Hepatocyte (in vitro differentiated cells): ENCODE measurements at places on chromosomes 1 and 21. TPM values are rescaled to one million over a fixed set of nuclear protein-coding genes. Genes with fewer than 3 reads are reported as not detected.
A peak's percentile ranks its signal among the peaks of the same experiment; 100 is the strongest.

The SEC16B gene
- 6.5 and 9.1 TPM in 2 replicates for polyA plus RNA-seq

DNA sequence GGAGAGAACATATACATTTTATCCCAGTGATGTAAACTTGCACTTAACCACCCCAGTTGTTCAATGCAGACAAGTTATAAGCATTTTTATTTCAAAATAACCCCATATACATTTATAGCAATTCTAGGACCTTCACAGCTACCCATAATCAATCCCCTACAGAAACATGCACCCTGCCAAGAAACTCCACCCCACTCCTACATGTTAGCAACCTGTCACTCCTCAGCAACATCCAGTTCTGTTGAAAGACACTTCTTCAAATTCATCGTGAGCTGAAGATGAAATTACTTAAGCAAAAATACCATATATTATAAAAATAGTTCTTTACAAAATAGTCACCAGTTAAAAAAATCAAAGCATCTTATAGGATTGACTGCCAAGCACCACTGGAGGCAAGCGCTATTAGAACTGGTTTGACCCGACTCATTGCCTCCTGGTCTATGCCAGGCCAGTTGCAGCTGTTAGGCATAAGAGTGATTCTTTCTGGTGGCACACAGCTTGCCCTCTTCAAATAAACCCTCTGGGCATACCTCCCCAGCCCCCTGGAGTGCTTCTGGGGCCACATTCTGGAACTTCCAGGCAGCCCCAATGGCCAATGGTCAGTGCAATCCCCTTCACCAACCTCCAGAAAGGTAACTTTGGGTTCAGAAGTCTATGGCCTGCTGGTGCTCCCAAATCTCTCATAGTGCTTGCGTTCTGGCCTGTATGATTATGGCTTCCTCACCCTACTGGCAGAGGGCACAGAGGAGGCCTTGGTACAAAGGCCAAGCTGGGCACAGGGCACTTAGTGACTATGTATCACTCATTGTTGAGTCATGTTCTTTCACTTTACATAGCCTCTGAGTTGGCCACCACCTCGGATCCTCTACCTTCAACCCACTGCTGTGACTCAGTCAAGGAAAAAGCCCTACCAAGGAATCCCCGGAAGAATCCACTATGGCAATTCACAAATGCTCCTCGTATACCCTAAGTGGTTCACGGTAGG, 72.2 kb upstream of the RALGPS2 start:
- no peak for DNase-seq

- no peak for DNase-seq
Observed at GRCh38 chr1:109654519-109654918, 1.4 kb upstream of the GSTM4 start.

DNA sequence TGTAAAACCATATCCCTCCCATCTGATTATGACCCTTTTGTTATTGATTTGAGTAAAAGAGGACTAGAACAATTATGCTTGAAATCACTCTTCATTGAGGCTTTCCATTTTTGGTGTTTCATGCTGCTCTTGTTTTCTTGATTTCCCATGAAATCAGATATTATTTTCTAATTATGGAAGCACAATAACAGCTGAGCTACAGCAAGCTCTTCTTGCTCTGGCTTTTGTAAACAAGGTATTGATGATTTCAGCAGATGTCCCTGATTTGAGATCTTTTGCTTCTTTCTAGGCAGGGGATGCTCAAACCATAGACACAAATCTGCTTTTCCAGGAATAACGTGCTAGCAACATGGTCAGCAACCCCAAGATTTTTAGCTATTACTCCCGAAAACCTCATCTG, 607.8 kb downstream of the NCAM2 start:
- no peak for DNase-seq

The CPTP gene
- polyA plus RNA-seq: 43.2 and 45.6 TPM in 2 replicates

The ABCD3 gene
- 42.2 and 50.7 TPM in 2 replicates for polyA plus RNA-seq

The DDX20 gene
- 6.7 and 7.7 TPM in 2 replicates for polyA plus RNA-seq

DNA sequence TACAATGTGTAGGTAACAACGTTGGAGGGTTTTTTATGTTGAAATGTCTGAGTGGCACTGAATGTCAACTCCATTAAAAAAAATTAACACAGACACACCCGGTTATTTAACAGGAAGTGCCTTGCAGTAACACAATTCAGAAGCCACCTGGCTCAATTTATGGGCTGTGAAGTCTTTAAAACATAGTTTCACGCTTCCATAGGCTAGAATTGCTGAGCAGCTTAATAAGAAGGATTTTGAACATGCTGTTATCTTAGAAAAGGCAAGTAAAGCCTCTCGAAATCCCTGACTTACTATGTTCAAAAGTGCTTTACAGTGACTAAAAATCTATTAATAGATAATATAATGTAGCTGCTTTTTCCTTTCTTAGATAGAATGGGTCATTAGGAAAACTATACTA, 19.7 kb downstream of the SRSF4 start:
- no peak for DNase-seq

DNA sequence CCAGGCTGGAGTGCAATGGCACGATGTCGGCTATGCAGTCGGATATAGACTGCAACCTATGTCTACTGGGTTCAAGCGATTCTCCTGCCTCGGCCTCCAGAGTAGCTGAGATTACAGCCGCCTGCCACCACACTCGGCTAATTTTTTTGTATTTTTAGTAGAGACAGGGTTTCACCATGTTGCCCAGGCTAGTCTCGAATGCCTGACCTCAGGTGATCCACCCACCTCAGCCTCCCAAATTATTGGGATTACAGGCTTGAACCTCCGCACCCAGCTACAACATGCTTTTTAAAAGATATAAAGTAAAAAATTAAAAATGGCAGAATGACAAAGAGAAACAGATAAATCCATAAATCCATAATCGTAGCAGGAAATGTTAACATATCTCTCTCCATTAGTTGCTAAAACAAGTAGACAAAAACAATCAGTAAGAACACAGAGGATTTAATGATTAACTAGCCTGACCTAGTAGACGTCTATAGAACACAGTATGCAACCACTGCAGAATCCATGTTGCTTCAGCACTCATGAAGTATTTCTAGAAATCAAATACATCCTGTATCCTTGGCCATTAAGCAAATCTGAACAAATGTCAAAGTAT, 59.9 kb upstream of the SPOCD1 start:
- peak; percentile 53 for DNase-seq

- DNase-seq: no peak
Observed at GRCh38 chr1:224735159-224735558, 119.0 kb downstream of the CNIH3 start.

DNA sequence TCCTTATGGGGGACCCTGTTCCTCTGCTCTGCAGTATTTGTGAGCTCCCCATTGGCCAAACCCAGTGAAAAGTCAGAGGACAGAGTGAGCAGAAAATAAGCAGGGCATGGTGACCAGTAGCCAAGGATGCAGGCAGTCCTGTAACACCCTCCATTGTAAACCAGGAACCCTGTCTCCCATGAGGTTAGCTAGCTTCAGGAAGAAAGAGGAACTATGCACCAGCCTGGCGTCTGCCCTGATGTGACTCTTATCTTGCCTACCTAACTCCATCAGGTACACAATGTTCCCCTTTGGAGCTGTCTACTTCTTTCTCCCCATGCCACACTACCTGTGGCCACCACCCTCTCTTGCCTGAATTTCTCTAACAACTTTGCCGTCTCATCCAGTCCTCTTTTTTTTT, 119.2 kb downstream of the LRIG2 start:
- DNase-seq: no peak

- no peak for DNase-seq
Observed at GRCh38 chr1:89295187-89295586, 22.5 kb upstream of the GBP5 start.

- DNase-seq: peak; percentile 31
Observed at GRCh38 chr1:97820470-97821188, 100.2 kb downstream of the DPYD start.

DNA sequence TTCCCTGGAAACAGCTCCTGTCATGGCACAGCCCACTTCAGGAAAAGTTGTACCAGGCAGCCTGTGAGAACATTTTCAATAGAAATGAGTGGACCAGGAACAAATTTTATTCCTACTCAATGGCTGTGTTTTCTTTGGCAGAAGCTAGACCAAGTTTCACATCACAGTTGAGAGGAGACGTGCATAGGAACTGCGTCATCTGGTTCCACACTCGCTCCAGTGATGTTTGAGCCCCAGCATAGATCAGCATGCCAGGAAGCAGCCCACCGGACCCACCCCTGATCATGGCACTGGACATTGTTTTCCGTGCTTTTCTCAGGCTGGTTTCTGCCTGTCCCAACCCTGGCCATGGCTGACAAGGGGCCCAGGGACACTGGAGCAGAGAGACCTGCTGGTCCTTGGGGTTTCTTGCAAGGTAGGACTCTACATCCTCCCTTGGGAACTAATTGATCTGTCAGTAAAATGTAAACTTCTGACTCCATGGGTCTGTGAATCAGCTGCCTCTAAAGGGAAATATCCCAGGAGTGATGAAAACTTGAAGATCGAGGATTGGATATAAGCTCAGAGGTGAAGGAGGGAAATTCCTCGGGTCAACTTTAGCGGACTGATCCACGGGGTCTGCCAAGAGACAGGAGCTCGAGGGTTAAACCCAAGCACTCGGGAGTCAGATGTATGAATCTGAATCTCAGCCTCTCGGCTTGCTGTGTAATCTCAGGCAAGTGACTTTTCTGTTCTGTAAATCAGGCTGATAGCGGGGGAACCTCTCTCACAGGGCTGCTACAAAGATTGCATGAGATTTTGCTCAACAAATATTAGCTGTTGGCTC, 35.7 kb downstream of the NEK2 start:
- no peak for DNase-seq

DNA sequence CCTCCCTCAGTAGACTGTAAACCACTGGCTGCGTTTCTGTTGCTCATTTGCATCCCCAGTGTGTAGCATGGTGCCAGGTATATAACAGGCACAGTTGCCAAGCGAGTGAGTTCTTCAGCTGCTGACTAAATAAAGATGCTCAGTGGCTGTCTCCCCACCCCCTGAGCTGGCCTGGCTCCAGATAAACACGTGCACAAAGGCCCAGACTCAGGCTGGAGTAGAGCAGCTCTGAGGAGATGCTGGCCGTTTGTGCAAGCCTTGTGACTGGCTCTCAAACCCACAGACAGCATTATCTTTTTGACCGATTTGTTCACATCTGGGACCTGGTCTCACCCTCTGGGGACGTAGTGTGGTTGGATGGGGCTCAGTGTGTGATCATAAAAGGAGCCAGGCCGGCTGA, 7.1 kb downstream of the CHRNB2 start:
- peak; percentile 54 for DNase-seq

The CD247 gene
- not detected in 2 replicates for polyA plus RNA-seq

The LCE1F gene
- polyA plus RNA-seq: not detected in 2 replicates

The SPATC1L gene
- polyA plus RNA-seq: 24.2 and 29.9 TPM in 2 replicates

DNA sequence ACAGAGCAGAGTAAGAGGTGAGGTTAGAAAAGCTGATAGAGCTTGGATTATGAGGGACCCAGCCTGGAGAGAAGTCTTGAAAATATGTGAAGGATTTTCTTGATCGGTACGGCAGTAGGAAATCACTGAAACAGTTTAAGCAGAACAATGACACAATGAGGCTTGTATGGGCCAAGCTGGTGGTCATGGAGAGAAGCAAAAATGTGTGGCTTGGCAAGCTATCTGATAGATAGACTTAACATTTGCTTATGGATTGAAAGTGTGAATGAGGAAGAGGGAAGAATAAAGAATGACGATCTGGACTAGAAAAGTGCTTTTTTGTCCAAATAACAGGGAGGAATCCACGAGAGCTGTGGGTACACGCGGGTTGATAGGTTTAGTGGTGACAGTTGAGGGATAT, 15.4 kb upstream of the XPR1 start:
- DNase-seq: no peak

DNA sequence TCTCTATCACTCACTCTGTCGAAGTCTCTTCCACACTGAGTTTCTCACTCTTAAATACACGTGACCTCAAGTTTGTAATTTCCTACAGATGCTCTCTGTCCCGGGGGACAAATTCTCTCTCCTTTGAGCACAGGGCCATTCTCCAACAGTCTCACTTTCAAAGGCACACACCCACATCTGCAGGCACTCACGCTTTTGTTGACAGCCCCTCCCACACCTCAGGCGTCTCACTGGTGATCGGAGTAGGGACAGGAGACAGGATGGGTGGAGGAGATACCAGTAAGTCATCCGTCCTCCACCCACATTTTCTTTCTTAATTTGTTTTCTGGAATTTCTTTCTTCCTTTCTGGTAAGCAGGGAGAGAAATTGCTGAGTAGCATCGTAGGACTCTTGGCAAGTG, 40.6 kb upstream of the GREM2 start:
- DNase-seq: no peak

The TM2D1 gene
- polyA plus RNA-seq: 91.3 TPM in 2 replicates
